ENCODE measurements at places on chromosomes 16 and 17.

DNA sequence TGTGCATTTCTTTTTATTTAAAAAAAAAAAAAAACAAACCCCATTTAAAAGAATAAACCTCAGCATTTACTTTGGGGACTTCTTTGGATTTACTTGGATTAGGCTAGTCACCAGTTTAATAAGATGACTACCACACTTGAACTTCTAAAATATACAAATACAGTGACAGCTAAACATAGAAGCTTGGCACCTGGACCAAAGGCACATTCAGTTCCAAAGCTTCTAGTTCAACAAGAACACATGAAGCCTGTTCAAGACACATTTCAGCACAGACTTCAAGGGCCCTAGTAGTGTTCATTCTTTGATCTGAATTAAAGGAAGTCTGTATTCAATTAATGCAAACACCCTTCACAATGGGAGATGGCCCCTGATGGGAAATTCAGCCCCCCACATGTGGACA lies 11.6 kb upstream of the ROGDI start:
- no peak overlapping the region for H3K4me3 ChIP-seq
- no peaks in the 10 kb centered on the region for H3K27me3 ChIP-seq
- no peaks in the 10 kb centered on the region for H3K4me1 ChIP-seq
- H3K27ac ChIP-seq = no peak overlapping the region

GRCh38 chr16:29763326-29763725 lies 14.7 kb upstream of the ZG16 start:
- peaks cover 13% of the 10 kb centered on the region for H3K4me1 ChIP-seq
- no peaks in the 10 kb centered on the region for H3K27me3 ChIP-seq
- H3K4me3 ChIP-seq = no peak overlapping the region
- DNase-seq = no peak
- peaks cover 2% of the 10 kb centered on the region for H3K36me3 ChIP-seq

GRCh38 chr16:14375132-14375491 lies 254.9 kb downstream of the PARN start:
- no peaks in the 10 kb centered on the region for H3K36me3 ChIP-seq
- peaks cover 2% of the 10 kb centered on the region for H3K27me3 ChIP-seq
- no peak overlapping the region for H3K27ac ChIP-seq
- no peak for DNase-seq
- H3K4me3 ChIP-seq = no peak overlapping the region

DNA sequence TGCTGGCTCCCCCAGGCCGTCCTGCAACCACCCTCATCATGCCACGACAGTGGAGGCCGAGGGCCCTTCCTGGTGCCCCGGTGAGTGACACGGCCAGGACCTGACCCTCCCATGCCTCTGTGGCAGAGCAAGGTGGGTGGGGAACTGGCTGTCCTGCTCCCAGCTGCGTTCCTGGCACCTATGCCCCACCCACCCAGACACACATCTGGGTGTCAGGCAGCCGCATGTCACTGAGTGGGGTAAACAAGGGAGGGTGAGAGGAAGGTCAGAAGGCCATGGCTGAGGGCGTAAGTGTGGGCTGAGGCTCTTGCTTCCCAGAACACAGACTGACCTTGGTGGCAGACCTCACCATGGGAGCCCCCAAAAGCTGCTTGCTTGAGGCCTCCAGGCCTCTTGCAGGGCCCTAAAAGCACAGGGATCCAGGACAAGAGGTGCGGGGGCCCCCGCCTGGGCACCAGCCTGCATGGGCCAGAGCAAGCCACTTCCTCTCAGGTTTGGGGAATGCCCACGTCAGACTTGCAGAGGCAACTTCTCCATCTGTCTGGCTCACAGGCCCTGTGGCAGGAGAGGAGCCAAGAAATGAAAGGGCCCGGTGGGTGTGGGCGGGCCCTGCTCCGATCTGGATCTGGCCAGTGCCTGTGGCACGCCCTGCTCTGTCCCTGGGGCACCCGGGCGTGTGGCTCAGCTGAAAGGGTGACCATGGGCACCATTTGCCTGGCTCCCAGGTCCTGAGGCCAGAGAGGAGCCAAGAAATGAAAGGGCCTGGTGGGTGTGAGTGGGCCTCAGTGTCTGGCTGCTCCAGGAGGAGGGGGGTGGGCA lies 3.9 kb upstream of the CCDC57 start:
- H3K27ac ChIP-seq = peak overlapping the region; percentile 90
- no peaks in the 10 kb centered on the region for H3K36me3 ChIP-seq
- H3K4me3 ChIP-seq = peak overlapping the region; percentile 51
- peaks cover 21% of the 10 kb centered on the region for H3K4me1 ChIP-seq
- peak; percentile 72 for DNase-seq
- no peaks in the 10 kb centered on the region for H3K27me3 ChIP-seq

GRCh38 chr17:31687505-31688126 lies 171.4 kb downstream of the COPRS start:
- H3K36me3 ChIP-seq = no peaks in the 10 kb centered on the region
- no peaks in the 10 kb centered on the region for H3K4me1 ChIP-seq
- no peak for DNase-seq

DNA sequence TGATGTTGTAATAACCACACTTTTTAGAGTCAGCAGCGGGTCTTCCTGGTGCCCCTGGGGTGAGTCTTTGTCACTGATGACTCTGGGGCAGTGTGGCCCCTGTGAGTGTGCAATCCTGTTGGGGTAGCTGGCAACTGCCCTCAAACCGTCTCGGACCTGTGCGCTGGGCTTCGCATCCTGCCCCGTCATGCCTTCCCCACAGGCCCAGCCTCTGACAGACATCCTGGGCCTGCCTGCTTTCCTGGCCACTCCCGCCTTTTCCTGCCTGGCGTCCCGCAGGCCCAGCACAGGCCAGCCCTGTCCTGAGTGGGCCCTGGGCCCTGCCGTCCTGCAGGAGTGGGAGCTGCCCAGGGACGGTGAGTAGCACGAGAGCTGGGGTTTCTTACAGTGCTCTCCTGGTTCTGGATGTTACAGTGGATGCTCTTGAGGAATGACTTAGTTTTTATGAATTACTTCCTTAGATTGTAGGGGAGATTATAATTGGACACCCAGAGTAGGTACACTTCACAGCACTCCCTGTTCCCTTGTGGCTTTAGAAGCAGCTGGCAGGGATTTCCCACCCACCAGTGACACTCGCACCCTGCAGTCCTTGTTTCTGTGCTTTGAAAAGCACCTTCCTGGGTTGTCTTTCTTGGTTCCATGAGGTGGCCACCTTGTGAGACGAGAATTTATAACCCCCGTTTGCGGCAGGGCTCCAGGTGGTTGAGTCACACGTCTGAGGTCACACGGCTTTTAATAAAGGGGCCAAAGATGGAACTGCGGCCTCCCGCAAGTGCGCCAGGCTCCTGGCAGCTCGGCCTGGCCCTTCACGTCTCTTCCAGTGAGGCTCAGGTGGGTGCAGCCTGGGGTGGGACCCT lies 50.0 kb upstream of the CAPN15 start:
- DNase-seq = no peak
- no peak overlapping the region for H3K27ac ChIP-seq
- H3K4me3 ChIP-seq = no peak overlapping the region
- peaks cover 8% of the 10 kb centered on the region for H3K36me3 ChIP-seq
- H3K4me1 ChIP-seq = no peaks in the 10 kb centered on the region

DNA sequence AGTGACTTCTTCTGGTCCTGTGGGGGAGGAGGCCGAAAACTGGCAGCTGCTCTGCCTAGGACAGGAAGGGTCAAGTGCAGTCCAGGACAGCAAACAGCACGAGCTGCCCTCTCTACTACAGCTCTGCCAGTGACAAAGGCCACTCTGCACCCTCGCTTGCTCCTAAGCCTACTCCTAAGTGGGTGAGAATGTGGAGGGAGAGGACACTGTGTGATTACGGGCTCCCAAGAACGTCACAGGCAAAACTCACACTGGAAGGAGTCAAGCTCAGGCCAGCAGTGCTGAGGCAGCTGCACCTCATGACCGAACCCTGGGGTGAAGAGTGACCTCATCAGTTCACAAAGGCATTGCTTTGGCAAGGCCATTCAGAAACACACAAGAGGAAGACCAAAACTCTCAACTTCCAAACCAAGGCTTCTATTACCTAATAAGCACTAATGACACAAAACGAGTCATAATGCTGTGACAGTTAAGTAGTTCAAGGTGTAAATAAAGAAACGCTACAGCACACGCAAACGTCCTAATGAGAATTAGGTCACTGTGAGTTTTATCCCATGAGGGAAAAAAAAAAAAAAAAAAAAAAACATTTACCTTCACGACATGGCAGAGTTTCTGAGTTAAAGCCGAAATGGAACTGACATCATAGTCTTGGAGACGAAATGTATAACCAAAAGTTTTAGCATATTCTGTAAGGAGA lies 35.1 kb downstream of the MARF1 start:
- peaks cover 11% of the 10 kb centered on the region for H3K4me1 ChIP-seq
- no peak overlapping the region for H3K27ac ChIP-seq
- H3K36me3 ChIP-seq = peaks cover 46% of the 10 kb centered on the region
- DNase-seq = no peak
- no peak overlapping the region for H3K4me3 ChIP-seq

- no peak overlapping the region for H3K4me3 ChIP-seq
- peaks cover 2% of the 10 kb centered on the region for H3K36me3 ChIP-seq
- DNase-seq = no peak
- H3K4me1 ChIP-seq = no peaks in the 10 kb centered on the region
These were observed 23.7 kb downstream of the SRL start for GRCh38 chr16:4218202-4218601.

DNA sequence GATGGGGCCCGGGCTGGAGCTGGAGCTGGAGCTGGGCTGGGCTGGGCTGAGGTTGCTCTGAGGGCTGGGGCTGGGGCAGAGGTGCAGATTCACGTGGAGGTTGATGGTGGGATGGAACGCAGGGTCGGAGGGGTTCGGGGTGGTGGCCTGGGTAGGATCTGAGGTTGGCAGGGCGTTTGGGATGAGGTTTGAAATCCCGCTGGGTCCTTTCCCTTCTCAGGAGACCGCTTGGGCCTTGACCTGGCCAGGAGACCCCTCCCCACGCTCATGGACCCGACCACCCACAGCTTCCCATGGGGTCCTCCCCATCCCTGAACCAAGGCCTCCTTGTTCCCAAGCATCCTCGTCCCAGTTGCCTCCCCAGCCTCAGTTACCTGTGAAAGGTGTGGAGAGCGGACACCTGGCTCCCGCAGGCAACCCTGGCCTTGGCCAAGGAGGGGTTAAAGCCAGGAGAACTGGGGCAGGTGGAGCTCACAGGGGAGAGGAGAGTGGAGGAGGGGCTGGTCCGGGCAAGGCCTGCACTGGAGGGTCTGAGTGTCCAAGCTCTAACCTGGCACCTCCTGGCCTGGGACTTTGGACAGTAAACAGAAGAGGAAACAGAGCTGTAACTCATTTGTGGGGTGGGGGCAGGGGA lies at the start of gene ASGR2:
Gene ASGR2 (minus strand): TSS at position 582 of the 634 bp plus-strand sequence. CDS start 582 bp downstream, outside the sequence.
- H3K4me3 ChIP-seq = no peak within 1 kb of the TSS
- H3K36me3 ChIP-seq = no peaks in the 10 kb centered on the region
- H3K4me1 ChIP-seq = peaks cover 9% of the 10 kb centered on the region
- H3K27ac ChIP-seq = no peak within 1 kb of the TSS

DNA sequence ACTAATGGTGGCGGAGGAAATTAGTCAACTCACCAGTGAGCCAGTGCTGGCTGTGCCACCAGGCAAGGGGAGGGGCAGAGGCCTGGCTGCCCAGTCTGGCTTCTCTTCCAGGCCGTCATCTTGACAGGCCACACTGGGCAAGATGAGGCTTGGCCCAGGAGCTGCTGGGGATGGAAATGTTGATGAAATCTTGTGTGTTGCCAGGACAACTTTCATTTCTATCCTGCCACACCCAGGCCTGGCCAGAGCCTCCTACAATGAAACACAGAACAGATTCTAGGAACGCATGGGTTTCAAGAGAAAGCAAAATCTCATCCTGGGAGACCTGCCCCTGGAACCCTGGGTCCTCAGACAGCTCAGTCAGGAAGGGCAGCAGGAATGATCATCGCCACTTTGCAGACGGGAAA lies 9.3 kb downstream of the HEXIM2 start:
- H3K4me3 ChIP-seq = peak overlapping the region; percentile 5
- no peak for DNase-seq
- H3K27me3 ChIP-seq = no peaks in the 10 kb centered on the region

GRCh38 chr16:12182212-12182611 lies 205.7 kb downstream of the SNX29 start:
- no peak overlapping the region for H3K4me3 ChIP-seq
- no peak overlapping the region for H3K27ac ChIP-seq
- H3K27me3 ChIP-seq = no peaks in the 10 kb centered on the region
- DNase-seq = no peak

DNA sequence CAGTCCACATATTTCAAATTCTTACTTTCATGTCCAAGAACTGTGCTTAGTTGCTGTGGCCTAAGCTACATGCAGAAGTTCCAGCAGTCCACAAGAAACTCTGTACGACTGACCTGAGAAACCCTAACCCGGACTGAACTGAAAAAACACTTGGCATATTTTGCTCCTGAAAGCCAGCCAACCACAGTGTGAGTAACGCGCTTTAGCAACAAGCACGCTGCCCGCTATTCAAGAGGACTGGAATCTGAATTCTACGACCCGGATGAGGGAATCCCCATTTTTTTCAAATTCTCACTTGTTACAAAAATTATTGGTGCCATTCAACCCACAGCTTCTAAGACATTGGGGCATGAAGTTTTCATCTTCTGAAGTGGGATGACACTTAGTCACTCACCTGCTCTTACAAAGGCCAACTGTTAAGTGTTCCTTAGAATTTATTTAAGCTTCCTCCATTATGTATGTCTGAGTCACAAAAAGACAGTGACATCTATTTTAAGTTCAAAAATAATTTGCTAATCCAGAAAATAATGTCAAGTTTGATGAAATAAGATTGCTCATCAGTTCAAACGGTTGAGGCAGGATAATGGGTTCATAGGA lies 78.7 kb downstream of the CDYL2 start:
- DNase-seq = no peak
- no peaks in the 10 kb centered on the region for H3K27me3 ChIP-seq
- H3K4me3 ChIP-seq = no peak overlapping the region
- peaks cover 14% of the 10 kb centered on the region for H3K4me1 ChIP-seq
- H3K27ac ChIP-seq = no peak overlapping the region

DNA sequence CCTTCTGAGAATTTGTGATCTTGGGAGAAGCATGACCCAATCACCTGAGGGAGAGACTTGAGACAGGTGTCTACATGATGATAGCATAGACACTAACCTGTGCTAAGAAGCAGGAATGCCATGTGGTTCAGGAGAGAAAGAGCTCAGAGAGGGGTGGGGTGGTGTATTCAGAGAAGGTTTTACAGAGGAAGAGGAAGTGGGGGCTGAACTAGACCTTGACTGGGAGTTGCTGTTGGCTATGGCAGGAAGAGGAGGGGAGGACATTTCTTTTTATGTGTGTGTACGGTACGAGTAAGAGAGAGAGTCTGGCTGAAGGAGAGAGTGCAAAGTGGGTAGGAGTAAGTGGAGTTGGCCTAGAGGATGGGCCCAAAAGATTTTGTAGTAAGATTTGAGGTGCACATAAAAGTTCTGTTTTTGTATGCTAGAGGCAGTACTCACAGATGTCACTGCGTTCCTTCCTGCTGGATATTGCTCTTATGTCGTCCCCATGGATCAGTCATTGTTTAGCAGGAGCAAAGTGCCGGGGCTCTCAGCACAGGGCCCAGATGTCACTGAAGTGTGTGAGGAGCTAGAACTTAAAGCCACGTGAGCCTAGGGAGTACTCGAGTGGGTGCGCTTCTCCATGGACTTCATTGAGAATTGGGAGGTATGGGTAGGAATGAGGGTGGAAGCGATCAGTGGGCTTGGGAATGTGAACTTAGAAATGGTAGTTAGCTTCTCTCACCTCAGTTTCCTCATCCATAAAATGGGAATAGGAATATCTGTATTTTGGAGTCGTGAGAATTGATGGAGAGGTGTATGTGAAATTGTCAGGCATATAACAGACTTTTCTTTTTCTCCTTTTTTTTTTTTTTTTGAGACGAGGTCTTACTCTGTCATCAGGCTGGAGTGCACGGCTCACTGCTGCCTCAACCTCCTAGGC lies 22.1 kb downstream of the SLC7A6 start:
- H3K27ac ChIP-seq = peak overlapping the region; percentile 82
- peak overlapping the region; percentile 79 for H3K4me3 ChIP-seq
- H3K36me3 ChIP-seq = peaks cover 32% of the 10 kb centered on the region
- no peak for DNase-seq
